T1000 (cell line): ENCODE measurements at places on chromosomes 7 and 10.
A peak's percentile ranks its signal among the peaks of the same experiment; 100 is the strongest.

- DNase-seq, result no peak
These were observed 618.9 kb upstream of the IGFBP3 start for GRCh38 chr7:46539892-46540483.

- no peak for DNase-seq
These were observed 8.8 kb upstream of the OR6V1 start for GRCh38 chr7:143043391-143043790.

- no peak for DNase-seq
These were observed 3.4 kb upstream of the PRKCQ start for GRCh38 chr10:6583447-6583846.

DNA sequence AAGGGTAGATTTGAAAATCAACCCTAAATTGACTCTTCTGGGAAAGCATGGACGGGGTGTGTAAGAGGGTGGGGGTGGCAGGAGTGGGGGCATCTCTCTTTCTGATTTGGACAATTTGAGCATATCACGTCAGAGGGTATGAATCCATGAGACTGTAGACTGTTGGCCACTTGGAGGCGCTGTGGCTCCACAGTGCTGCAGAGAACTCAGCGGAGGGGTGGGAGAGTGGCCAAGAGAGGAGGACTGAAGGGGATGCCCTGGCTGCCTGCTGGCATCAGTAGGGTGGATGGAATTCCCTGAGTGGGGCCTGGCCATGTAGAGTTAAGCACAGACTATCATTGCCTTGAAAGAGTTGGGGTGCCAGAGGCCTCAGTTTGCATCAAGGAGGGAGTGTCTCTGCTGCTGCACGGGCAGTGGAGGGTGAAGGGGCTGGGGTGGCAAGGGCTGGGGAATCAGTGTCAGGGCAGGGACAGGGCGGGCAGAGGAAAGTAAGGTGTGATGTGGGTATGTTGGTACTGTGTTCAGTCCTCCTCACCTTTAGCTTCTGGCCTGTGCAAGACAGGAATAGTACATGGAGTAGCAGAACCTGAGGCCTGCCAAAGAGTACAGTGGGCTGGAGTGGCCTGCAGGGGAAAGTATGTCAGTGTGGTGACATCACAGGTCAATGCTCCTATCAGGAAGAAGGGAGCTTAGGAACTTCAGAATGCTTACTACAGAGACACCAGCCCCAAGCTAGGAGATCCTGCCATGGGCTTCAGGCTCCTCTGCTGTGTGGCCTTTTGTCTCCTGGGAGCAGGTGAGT is 133.5 kb upstream of the PRSS58 start:
- no peak for DNase-seq

DNA sequence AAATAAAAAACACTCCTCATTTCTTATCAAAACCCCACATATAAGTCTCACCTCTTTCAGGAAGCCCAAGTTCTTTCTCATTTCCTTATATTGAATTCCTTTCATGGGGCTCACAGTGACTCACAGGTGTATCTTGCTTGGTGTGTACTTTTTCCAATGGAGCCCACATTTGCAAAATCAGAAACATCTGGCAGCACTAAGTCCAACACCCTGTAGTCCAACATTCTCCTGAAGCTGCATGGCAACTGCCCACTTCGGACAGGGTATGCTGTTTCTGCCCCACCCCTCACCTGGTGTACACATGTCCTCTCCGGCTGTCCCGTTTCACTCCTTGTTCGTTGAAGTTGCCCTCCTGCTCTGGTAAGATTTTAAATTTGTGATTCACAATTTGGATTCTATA is 544.1 kb downstream of the SORCS3 start:
- no peak for DNase-seq

DNA sequence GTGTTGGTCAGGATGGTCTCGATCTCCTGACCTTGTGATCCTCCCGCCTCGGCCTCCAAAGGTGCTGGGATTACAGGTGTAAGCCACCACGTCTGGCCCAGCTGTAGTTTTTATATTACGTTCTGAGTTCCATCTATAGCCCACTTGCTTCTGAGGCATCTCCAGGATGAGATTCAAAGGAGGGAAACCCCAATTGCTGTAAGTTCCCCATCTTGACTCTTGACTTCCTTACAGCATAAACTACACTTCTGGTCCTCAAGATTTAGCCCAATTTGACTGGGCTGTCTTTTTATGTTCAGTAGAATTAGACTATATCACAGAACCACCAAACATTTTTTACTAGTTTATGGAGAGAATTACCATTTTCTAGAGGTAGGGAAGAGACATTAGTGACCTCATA is 44.3 kb downstream of the CCM2 start:
- no peak for DNase-seq

- no peak for DNase-seq
These were observed 540.6 kb upstream of the TEX47 start for GRCh38 chr7:89336121-89336520.

DNA sequence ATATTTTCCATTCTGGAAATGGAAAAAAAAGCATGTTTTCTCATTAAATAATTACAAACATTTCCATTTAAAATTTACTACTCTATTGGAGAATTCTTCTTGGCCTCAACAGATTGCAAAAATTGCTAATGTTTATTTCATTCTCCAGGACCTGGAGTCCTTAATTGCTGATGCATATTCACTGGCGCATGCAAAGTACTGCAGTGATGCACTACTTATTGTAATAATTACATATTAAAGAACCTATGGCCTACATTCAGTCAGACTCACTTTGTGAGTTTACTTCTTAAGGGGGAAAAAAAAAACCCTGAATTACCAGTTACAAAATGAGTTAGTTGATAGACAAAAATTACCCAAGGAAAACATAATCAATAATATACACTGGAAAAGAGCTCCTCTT is 391.0 kb upstream of the LRRTM3 start:
- DNase-seq, result no peak

- no peak for DNase-seq
These were observed 123.1 kb downstream of the CNOT4 start for GRCh38 chr7:135386776-135387175.

DNA sequence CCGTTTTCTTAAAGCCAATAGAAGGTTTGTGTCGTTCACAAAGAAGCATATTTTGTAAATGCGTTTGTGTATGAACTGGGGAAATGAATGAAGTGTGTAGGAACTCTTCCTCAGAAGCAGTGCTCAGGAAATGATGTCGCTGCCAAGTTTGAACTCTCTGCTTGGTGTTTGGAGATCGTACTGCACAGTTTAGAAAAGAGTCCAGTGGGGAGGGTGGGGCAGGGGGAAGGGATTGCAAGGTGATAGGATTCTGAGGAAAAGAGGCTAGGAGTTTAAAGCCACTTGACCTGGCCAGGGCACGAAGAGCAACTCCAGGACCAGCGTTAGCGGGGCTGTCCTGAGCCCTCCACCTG is 122.2 kb downstream of the CUBN start:
- DNase-seq, result no peak

DNA sequence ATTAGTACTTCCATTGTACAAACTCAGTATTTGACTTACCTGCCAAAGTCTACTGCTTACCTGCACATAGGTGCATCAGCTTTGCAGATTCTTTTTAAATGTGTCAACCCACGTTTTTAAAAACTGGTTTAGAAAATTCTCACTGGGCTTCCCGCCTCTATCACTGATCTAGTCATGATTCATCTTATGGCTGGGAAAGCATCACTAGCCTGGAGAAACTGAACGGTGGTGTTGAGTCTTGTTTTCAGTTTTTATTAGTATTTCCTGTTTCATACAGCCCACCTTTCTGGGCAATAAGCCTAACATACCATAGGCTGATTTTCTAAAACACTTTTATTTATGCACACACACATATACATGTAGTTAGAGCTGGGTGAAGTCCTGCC is 19.7 kb downstream of the DOCK1 start:
- DNase-seq, result no peak

DNA sequence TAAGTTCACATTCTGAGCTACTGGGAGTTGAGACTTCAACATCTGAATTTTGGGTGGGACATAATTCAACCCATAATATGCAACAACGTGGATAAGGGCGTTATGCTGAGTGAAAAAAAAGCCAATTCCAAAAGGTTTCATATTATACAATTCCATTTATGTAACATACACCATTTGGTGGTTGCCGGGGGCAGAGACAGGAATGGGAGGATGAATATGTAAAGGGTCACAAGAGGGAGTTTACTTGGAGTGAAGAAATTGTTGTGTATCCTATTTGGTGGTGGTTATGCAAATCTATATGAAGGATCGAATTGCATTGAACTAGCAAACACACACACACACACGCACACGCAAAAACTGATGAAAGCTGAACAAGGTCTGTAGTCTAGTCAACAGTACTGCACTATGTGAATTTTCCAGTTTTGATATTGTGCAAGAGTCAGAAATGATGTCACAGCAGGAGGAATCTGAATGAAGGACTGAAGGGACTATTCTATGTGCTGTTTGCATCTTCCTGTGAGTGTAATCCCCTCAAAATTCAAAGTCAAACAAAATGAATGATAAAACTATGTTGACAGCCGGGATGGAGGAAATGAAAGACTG is 249.2 kb upstream of the HABP2 start:
- no peak for DNase-seq

DNA sequence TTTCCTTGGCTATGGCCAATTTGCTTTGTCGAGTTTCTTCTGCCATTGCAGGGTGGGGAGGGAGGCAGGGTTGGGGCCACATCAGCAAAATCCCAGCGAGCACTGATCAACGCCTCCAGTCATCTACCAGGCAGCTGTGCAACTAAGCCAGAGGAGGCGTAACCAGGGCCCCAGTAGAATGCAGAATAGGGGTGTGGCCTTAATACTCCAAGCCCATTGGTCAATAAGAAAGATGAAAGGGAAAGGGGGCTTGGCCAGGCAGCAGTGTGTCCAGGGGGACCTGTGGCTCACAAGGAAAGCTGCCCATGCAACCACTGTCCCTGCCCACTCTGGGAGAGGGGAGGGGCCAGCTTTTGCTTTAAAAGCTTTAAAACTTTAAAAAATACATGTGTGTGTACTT is 21.5 kb upstream of the GGCT start:
- DNase-seq, result no peak

DNA sequence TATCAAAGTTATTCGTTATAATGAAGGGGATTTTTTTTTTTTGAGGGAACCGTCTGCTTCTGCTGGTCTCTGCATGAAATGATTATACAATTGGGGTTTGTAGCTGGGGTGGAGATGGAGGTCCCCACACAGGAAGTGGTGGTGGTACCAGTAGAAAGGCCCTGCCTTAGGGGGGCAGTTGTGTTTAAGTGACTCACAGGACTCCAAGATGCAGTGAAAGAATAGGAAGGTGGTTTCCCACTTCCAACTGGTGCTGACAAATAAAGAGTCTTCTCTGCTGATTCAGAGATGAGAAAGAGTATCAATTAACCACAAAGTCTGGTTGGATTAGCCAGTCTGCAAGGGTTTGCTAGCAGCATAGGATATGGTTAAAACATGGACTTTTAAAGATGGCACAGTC is 376.0 kb downstream of the SORCS3 start:
- DNase-seq, result peak; percentile 18

DNA sequence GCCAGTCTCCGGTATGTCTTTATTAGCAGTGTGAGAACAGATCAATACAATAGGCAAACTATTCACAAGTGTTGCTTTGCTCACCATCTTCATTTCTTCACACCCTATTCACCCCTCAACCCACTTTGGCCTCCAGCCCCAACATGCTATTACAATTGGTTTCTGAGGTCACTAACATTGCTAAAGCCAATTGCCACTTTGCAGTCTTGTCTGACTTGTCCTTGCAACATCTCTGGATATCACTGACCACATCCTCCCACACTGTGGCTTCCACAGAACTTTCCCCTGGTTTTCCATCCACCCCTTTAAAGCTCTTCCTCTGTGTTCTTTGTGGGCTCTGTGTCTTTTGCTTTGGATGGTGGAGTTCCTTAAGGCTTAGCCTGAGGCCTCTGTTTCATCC is 5.2 kb upstream of the APBB1IP start:
- no peak for DNase-seq

- no peak for DNase-seq
These were observed 82.6 kb upstream of the ABCB5 start for GRCh38 chr7:20532890-20533289.

GRCh38 chr10:95277201-95277570 is 13.6 kb downstream of the PDLIM1 start:
- no peak for DNase-seq

DNA sequence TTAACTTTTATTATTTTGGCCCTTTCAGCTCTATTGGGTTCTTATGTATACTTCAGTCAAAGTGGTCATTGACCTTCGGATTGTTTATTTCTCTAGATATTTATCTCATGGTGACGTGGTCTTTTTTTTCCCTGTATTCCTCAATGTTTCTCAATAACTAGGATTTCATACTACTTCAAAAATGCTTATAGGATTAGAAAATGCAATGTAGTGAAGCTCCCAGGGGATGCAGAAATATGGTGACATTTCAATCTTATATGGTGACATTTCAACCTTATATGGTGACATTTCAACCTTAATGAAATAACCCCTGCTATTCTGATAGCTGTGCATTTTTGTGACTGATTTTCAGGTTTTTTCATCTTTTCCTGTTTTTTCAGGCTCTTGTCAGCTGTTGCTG is 51.4 kb downstream of the CHRM2 start:
- no peak for DNase-seq

DNA sequence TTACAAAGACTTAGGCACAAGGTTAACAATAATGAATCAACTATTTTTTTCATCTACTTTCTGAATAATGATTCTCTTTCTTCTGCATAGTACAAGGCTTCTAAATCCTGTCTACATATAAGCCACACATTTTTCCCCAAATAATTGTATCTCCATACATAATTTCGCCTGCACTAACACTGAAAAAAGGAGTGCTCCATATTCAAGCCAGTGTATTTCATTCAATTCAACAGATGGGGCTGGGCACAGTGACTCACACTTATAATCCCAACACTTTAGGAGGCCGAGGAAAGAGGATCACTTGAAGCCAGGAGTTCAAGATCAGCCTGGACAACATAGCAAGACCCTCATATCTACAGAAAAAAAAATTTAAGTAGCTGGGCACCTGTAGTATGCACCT is 86.0 kb upstream of the ZNF800 start:
- DNase-seq, result no peak

DNA sequence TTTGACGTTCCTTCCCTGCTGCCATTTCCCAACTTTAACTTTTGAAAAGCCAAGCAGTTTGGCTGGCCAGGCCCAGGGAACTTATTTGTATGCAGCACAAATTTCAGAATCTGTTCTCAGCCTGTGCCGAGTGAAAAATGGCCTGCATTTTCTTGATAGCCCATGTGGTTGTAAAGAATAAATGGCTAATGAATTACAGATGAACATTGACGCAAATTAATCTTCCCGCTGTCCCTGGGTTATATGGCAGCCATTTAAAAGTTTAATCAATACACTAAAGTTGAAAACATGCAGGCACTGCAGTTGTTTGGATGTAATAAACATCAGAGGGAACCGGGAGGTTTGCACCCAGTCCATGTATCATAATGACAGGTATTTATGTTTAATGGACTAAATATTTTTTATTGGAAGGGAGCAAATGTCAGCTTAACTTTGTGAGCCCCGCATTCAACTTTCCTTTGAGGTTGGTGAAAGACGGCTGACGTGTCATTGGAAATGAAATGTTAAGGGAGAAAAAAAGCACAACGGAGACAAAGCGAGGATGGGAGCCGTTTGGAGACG is 1092.4 kb downstream of the LRMDA start:
- DNase-seq, result no peak
